ENCODE measurements at places on chromosomes 1 and 21.

DNA sequence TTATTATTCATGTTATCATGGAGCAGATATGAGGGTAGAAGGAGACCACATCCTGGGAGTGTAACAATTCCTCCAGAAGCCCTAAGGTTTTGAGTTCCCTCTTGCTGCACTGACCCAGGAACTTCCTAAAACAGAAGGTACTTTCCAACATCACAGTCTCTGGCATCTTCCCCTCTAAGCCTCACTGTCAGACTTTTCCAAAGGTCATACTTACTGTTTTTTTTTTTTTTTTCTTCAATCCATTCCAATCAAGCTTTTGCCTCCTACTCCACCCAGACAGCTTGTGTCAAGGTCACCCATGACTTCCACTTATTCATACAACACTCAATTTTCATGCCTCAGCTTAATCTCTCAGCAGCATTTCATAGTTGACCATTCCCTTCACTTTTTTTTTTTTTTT is 18.4 kb upstream of the UQCRHL start:
- DNase-seq: no peak

- no peak for DNase-seq
Observed at GRCh38 chr1:199085903-199086302, 447.1 kb downstream of the PTPRC start.

GRCh38 chr1:65423884-65424572 is 3.6 kb downstream of the LEPR start:
- no peak for DNase-seq

GRCh38 chr1:172206256-172206655 is 214.2 kb upstream of the C1orf105 start:
- no peak for DNase-seq

GRCh38 chr1:44587796-44588460 is 86.4 kb downstream of the TMEM53 start:
- no peak for DNase-seq

DNA sequence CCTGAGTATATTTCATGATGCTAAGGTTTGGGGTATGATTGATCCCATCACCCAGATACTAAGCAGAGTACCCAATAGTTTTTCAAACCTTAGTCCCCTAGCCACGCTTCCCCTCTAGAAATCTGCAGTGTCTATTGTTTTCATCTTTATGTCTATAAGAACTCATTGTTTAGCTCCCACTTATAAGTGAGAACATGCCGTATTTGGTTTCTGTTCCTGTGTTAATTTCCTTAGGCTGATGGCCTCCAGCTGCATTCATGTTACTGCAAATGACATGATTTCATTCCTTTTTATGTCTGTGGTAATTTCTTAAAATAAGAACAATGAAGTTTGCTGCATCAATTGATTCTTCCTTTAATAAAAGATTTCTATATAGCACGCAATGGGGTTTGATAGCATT is 301.3 kb downstream of the PLPP3 start:
- DNase-seq: no peak

DNA sequence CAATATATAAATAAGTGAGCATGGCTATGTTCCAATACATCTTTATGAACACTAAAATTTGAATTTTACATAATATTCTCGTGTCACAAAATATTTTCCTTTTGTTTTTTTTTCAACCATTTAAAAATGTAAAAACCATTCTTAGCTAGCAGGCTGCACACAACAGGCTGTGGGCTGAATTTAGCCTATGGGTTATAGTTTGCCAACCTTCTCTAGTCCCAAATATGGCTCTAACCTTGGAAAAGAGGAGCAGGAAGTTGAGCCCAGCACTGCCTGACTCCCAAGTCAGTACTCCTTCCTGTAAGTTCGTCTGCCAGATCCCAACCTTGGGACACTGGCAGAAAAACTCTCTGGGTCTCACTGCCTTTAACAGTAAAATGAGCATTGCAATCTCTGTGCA is 13.4 kb downstream of the C1QB start:
- DNase-seq: no peak

DNA sequence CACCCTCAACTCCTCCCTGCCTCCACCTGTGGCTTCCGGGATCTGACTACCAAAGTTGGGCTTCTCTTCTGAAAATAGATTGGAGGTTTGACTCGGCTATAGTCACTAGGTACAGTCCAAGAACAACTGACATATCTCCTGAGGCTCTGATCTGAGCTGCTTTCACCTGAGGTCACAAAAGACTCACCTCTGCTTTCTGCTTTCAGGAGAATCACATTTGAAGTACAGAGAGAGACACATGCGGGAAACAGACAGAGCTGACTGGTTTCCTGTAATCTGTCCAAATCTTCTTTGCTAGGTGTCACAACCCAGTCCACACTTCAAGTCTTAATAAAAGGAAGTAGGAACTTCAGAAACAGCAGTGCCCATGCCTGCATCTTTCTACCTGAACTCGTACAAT is 245.4 kb upstream of the CHRM3 start:
- DNase-seq: no peak

- no peak for DNase-seq
Observed at GRCh38 chr1:78843546-78843945, 163.0 kb downstream of the ADGRL4 start.

- no peak for DNase-seq
Observed at GRCh38 chr1:90356991-90357390, 360.1 kb downstream of the BARHL2 start.

DNA sequence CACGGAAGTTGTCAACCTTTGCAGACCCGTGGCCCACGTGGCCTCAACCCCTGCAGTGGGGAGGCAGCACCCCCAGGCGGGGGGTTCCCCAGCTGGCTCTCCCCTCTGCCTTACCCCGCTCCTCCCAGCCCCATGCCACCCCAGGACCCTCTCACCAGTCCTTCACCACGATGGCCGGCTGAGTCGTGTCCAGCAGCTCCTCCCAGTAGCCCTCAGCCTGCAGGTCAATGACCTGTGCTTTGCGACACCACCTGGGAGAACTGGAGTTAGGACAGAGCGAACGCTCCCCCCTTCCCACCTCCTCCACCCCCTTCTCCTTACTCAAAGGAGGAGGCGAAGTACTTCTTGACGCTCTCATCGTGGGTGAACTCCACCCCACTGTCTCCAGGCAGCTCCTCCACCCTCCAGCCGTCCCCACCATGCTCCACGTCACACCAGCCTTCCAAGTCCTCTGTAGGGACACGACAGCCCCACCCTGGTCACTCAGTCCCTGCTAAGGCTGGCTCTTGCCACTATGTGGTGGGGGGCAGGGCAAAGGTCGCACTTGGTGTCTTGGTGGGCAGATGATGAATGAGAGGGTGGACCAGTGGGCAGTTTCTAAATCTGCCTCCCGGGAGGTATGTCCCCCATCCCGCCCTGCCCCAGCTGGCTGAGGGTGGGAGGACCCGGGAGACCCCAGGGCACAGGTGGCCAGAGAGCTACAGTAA is 4.5 kb downstream of the FBXO2 start:
- no peak for DNase-seq

GRCh38 chr21:36321325-36322082 is 1.5 kb downstream of the MORC3 start:
- DNase-seq: no peak

GRCh38 chr21:46126309-46127238 is 28.7 kb downstream of the COL6A2 start:
- DNase-seq: no peak

DNA sequence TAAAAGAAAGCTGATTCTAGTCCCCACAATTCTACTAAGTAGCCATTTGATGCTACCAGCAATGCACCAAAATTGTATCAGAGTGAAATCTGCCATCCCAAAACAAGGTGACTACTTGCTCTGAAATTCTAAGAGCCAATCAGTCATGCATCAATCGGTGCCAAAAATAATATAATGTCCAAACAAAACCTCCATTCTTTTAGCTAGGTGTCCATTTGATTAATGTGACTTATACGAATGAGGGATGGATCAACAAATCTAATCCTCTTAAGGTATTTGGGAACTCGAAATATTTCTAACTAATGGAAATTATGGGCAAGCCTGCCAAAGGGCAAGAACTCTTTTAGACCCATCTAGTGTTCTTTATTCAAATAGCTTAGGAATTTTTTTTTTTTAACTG is 66.4 kb upstream of the NEK2 start:
- DNase-seq: no peak

DNA sequence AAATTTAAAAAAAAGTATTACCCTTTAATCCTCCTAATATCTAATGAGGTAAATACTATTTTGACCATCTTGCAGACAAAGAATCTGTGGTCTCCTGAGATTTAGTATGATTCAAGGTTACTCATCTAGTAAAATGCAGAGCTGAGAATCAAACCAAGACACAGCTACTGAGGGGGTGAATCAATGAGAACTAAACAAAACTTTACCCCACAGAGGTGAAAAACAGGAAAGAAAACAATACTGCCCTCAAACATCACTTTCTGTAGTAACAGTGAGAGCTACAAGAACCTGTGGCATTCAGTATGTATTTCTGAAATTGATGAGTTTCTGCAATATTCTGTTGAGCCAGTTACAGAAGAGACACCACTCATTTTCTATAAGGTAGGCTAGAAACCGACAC is 85.1 kb downstream of the JAK1 start:
- DNase-seq: no peak

DNA sequence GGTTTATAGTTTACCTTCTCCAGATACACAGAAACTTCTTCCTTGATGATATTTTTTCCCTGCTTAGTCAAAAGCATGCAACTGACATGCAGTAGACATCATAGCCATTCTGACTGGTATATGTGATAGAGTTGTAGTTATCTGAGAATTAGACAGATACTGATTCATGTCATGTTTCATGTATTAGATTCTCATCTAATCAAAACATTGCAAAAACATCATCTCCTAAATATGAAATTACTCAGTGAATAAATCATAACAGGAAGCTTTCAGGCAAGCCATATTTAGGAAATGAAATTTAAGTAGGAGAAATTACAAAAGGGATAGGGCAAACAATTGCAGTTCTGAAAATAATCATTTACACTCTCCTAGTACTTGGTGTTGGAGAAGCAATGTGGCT is 38.4 kb upstream of the ASB17 start:
- DNase-seq: no peak

GRCh38 chr21:44516828-44517174 is 23.2 kb downstream of the KRTAP10-1 start:
- DNase-seq: no peak

DNA sequence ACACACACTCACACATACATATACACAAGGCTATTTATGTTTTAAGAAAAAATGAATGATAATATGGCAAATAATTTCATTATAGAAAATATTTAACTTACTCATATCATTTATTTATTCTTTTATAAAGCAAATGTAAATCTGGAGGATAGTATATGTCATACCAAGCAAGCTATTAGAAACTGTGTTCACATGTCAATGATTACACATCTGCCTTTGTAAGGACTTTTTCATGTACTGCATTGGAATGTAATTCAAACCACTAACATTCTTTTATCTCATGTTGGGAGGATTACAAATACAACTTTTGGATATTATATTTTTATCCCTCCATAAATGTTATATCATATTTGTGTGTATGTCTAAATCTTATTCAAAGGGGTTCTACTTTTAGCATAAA is 1887.4 kb downstream of the NCAM2 start:
- DNase-seq: no peak

DNA sequence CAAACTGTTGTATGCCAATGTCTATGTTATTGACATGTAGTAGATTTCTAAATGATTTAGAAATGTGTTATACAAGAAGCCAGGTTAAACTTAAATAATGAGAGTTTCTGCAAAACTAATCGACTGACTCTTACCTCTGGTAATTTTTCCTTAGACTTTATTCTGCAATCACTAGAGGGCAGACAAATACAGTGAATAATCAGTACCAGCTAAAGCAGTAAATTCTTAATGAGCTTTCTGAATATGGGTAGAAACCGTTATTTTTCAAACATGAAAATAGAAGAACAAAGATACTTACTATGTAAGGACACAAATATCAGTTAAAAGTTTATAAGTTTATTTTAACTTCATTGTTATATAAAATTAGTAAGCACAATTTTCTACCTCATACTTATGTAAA is 97.9 kb upstream of the RGS1 start:
- DNase-seq: no peak

GRCh38 chr1:207789386-207789785 is 37.5 kb downstream of the CD46 start:
- no peak for DNase-seq

GRCh38 chr1:27367160-27367650 is 444 bp upstream of the MAP3K6 start:
- DNase-seq: no peak

GRCh38 chr1:172472495-172472894 is 28.6 kb upstream of the PIGC start:
- DNase-seq: no peak

GRCh38 chr1:172578586-172578985 is 45.6 kb downstream of the SUCO start:
- DNase-seq: no peak

DNA sequence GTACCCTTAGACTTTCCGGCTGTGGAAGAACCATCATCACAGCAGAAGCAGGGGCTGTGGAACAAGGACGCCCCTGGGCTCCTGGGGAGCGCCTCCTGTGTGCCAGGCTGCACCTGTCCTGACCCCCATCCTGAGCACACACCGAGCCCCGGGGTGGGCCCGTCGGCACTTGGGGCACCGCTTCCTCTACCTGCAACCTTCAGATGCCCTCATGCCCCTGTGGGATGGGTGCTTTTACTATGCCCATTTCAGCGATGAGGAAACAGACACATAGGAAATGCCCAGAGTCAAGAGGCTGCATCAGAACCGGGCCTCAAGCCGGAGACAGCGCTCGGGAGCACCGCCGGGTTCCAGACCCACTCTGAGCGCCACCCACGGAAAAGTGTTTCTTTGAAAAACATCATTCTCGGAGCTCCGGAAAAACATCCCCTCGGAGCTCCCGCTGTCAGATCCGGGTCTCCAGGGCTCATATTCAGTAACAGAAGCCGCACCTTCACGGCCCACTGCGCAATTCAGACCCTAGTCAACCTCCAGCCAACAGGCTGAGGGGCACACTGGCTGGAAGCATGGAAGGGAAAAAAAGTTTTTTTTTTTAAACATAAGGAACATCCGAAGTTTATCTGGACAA is 8.0 kb downstream of the TPRG1L start:
- DNase-seq: no peak

DNA sequence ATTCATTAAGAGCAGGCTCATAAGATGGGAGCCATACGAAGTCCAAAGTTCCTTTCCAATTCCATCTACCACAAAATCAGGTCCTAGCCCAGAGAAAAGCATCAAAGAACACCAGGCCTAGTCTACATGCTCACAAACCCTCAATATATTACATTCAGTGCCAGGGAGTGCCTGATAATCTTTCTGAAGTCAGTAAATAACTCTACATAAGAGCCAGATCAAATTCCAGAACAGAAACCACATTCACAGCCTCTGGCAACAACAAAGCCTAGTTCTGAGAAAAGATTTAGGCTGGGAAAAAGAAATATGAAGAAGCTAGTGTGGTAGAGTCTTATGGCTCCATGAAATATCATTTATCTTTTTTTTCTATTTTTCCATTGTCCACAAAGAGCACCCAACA is 40.5 kb upstream of the RBBP5 start:
- DNase-seq: no peak
